Esophagus muscularis mucosa (tissue), 4 donors: ENCODE measurements at places on chromosomes 1 and 21. TPM values are rescaled to one million over a fixed set of nuclear protein-coding genes. Genes with fewer than 3 reads are reported as not detected.

RAB42 gene
- 0.98 TPM for total RNA-seq

GRCh38 chr1:93888900-93889299 is 9.9 kb upstream of the DNTTIP2 start:
- DNase-seq, result no peak

ADCY10 gene
- total RNA-seq, result 0.17 TPM

DNA sequence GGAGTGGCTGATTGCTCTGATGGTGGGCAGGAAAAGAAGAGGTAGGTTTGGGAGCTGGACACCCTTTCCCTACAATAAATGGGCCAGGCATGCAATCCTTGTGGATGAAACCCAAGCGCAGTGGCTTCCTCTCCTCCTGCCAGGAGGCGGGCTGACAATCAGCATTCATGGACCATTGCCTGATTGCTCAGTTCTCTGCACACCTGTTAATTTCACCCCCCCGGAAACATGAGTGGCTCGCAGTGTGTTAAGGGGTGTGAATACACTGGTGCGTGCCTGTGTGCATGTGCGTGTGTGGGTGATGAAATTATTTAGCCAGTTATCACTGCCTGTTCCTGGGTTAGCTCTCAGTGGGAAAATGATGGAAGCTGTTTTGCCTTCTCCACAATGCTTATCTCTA is 310.7 kb downstream of the PCP4 start:
- DNase-seq, result no peak

- DNase-seq, result no peak
These were observed 43.3 kb downstream of the FAAP20 start for GRCh38 chr1:2151252-2151651.

ITLN2 gene
- total RNA-seq, result not detected

GRCh38 chr1:19204446-19205266 is 5.4 kb downstream of the UBR4 start:
- DNase-seq, result no peak

CA14 gene
- total RNA-seq, result 0.42 TPM

SASS6 gene
- total RNA-seq, result 3.0 TPM

DNA sequence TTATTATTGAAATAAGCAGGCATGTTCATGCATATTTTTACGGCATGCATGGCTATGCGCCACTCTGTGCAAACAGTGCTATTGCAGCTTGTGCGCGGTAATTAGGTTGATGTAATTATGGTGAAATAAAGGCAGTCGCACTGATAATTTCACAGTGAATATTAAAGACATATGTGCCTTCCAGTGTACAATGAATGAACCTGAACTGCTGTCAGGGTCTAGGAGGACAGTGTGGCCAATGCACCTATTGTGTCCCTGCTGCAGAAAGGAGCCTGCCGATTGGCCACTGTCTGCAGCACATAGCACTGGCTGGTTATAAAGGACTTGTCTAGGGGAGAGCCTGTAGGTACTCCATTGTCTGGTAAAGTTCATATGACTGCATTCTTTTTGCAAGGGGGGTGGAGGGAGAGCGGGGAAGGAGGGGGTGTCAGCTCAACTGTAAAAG is 340.4 kb downstream of the USP25 start:
- no peak for DNase-seq

- peak; percentile 19 for DNase-seq
These were observed 40.6 kb downstream of the TCP10L start for GRCh38 chr21:32544697-32545096.

DNA sequence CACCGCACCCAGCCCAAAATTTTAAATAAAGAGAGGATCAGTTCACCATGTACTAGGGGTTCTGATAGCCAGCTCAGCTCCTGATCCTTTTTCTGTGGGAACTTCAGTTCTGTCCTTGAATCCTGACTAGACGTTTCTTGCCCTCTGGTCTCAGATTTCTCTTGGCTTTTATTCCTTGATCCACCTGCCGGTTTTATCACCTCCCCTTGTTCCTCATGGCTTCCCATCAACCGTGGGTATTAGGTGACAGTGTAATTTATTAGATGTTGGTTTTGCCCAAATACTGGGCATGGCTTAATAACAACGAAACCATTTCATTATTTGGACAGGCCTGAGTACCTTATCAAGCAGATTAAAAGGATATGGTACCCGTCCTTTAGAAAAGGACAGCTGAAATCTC is 22.5 kb downstream of the SLC45A1 start:
- DNase-seq, result no peak

DNA sequence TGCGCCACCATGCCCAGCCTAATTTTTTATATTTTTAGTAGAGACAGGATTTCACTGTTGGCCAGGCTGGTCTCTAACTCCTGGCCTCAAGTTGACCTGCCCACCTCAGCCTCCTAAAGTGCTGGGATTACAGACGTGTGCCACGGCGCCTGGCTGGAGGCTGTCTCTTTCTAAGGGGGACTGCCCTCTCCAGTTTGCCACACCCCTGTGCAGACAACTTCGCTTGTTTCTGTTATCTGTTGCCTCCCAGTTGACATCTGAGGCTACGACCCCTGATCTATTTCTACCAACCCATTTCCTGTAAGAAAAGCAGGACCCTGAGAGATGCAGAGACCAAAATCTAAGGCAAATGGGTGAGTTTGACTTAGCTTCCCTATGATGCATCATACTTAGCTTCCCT is 24.0 kb upstream of the VASH2 start:
- DNase-seq, result peak; percentile 57

CLCA4 gene
- 1.4 TPM for total RNA-seq

SYT11 gene
- total RNA-seq, result 15.6 TPM

DNA sequence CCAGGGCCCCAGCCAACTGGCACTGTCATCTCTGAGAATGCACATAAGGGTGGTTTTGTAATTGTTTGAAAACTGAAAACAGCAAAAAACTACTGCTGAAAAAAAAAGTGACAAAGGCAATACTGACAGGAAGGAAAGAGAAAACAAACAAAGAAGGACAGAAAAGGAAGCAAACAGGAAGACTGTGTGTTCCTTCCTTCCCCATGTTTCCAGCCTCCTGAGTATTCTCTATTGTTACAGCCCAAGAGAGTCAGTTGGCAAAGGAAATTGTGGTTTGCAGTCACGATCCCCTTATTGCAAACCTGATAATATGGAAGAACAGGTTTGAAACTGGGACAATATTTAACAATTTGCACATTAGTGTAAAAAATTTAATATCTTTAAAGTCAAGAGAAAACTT is 1177.6 kb downstream of the PLA2G4A start:
- DNase-seq, result no peak

DNA sequence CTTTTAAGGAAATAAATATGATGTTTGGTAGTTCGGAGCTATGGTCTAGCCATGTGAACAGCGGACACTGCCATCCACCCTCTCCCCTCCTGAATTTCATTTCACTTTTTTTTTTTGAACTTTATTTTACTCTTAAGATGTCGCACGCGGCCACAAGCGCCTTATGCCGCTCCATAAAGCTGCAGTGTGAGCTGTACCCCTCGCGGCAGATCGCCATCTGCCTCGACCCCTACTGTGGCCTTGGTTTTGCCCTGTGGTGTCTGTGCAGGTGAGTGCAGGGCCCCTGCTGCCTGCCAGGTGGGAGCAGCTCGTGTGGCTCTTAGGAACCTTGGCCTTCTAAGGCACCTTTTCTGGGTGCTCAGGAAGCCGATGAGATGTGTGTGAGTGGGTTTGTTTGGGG is 48.1 kb downstream of the S100B start:
- peak; percentile 21 for DNase-seq

KDM5B gene
- 34.9 TPM for total RNA-seq

DNA sequence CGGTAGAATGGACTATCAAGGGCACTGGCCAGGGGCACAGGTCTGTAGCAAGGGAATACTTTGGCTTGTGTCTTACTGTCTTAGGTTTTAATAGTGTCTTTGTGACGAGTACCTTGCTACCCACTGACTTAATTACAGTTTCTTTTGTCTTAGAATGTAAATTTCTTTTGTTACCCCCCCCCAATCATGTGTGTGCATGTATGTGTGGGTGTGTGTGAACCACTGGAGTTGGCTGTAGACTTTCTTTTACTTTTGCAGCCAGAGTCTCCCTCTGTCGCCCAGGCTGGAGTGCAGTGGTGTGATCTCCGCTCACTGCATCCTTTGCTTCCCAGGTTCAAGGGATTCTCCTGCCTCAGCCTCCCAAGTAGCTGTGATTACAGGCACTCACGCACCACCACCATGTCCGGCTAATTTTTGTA is 61.8 kb upstream of the CLDN14 start:
- no peak for DNase-seq

DNA sequence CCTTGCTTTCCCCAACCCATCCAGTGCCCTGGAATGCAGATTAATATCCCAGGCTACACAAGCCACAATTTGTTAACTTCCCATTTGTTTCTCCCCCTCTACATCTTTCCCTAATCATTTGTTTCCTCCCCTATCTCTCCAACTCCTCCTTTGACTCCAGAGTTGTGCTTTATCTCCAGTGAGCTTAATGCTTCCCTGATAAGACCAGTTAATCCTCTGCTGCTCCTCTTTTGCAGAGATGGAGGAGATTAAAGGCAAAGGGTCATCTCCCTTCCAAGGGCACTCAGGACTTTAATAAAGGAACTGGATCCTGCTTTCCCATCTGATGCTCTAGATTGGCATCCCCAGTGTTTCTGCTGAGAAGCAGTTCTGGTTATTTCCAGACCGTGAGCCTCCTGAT is 7.1 kb downstream of the FAM78B start:
- no peak for DNase-seq

DNA sequence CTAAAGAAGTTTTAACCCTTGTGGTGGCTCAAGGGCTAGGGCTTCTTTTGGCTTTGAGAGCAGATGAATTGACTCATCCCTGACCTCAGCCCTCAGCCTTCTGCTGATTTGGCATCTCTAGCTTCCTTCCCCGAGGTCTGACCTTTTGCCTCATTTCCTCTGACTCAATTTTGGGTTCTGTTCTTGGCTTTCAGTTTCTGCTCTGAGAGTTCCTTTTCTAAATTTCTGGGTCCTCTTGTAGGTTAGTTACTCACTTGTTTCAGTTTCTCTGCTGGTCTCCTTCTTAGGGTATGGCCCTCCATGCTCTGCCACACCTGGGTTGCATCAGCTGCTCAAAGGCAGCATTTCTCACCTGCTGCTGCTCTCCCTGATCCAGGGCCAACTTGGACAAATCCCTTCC is 19.4 kb downstream of the PDE4B start:
- no peak for DNase-seq

- DNase-seq, result no peak
These were observed 448.5 kb downstream of the NUF2 start for GRCh38 chr1:163770265-163770664.

- DNase-seq, result no peak
These were observed 414.1 kb upstream of the PROX1 start for GRCh38 chr1:213573648-213574009.

DNA sequence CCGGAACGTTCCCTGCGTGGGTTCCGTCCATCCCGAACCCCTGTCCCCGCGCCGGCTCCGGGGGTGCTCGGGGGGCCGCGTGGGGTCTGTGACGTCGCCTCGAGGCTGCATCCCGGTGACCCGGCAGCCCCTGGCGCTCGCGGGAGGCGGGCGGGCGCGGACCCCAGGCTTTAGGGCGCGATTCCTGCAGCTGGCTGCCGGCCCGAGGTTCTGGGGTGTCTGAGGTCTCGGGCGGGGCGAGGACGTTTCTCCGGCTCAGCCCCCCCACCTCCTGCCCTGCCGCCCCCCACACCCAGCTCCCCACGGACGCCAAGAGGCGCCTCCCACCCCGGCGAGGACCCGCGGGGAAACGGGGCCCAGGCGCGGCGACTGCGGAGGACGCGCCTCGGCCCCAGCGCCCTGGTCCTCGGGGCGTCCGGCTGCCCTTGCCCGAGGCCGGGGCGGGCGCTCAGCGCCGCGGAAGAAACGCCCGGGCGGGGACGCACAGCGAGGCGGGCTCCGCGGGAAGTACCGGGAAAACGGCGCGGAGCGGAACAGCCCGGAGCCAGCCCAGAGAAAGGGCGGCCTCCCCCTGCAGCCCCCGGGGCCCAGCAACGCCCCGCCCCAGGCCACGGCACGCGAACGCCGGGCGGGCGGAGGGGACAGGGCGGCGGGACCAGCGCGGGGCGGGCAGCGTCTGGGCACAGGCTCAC is 1.3 kb upstream of the PCBP3 start:
- no peak for DNase-seq

HIPK1 gene
- 89.9 TPM for total RNA-seq

GRCh38 chr1:24085546-24085945 is 26.4 kb downstream of the MYOM3 start:
- DNase-seq, result no peak

DNA sequence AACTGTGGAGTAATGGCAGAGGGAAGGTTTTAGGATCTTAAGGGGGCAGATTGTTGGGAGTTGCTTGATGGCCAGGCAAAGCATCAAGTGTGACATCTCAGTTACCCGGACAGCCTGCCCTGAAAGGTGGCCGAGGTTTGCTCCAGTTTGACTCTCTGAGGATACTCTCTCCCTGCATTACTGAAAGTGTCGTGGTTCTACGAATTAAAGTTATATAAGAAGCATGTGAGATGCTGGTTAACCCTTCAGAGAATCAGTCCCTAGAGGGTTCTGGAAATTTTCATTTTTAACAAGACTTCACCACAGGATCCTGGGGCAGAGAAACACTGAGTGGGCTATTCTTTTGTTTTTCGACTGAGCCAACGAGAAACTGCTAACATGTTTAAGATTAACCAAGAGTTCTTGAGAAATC is 689 bp upstream of the ZNF644 start:
- DNase-seq, result no peak

GRCh38 chr21:21156957-21157356 is 158.7 kb downstream of the NCAM2 start:
- DNase-seq, result no peak

DNA sequence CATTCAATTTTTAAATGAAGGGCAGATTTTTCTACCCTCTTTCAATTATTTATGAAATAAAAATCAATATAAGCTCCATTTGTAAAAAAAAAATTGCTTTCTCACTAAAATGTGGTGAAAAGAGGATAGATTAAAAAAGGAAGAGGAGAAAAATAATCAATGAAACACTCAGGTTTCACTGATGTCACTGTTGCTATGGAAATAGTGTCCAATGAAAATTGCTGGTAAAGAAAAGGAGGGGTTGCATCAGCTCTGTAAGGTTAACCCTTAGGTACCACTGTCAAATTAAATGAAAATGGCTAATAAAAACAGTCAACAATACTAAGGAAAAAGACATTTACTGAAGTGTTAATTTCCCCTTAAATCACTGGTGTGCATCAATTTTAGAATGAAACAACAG is 91.6 kb upstream of the TTC39A start:
- no peak for DNase-seq

GRCh38 chr1:158101927-158102326 is 78.8 kb upstream of the CD1D start:
- no peak for DNase-seq

TNNI3K gene
- total RNA-seq, result 4.5 TPM
